ENCODE measurements at places on chromosomes 7 and 10. TPM values are rescaled to one million over a fixed set of nuclear protein-coding genes. Genes with fewer than 3 reads are reported as not detected.

DNA sequence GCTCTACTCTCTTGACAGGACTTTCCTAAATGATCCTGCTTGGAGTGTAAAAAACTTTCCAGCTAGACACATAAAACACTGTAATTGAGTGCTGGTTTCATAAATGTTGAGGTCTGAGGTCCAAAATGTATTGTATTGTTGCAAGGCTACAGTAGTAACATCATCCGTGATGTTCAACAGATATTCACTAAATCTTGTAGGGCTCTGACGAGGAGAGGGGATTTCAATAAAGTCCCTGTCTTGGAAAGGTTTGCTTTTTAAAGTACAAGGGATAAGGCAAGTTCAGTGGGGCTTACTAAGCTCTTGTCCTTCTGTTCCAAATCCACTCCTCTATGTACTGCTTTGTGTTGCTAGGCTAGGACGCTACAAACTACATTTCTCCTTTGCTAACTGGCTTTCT, 48.9 kb downstream of the FHIP2A start:
- no peak overlapping the region for H3K4me3 ChIP-seq
- H3K27me3 ChIP-seq: no peaks in the 10 kb centered on the region
- H3K27ac ChIP-seq: no peak overlapping the region
- H3K4me1 ChIP-seq: no peaks in the 10 kb centered on the region
- H3K36me3 ChIP-seq: no peaks in the 10 kb centered on the region

- DNase-seq: no peak
- no peaks in the 10 kb centered on the region for H3K36me3 ChIP-seq
- H3K4me3 ChIP-seq: no peak overlapping the region
- no peaks in the 10 kb centered on the region for H3K4me1 ChIP-seq
- H3K27me3 ChIP-seq: no peaks in the 10 kb centered on the region
- no peak overlapping the region for H3K27ac ChIP-seq
These were observed 578.7 kb upstream of the NRP1 start for GRCh38 chr10:33913194-33913593.

DNA sequence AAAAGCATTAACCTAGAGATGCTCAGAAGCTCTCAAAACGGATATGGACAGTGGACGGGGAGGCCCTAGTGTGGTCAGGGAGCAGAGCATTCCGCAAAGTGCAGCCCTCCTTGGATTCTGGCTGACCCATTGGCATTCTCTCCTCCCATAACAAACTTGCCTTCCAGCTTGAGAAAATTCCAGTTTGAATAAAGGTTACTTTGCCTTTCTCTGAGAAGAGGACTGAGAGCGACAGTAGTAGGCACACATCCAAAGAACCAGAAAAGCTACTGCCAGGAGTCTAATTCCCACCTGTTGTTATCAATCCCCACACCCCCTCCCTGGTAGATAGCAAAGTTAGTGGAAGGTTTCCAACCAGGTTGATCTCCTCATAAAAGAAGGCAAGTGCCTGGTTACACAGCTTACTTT, 84.7 kb upstream of the TRIL start:
- H3K36me3 ChIP-seq: no peaks in the 10 kb centered on the region
- no peak overlapping the region for H3K4me3 ChIP-seq
- no peaks in the 10 kb centered on the region for H3K27me3 ChIP-seq
- DNase-seq: no peak

DNA sequence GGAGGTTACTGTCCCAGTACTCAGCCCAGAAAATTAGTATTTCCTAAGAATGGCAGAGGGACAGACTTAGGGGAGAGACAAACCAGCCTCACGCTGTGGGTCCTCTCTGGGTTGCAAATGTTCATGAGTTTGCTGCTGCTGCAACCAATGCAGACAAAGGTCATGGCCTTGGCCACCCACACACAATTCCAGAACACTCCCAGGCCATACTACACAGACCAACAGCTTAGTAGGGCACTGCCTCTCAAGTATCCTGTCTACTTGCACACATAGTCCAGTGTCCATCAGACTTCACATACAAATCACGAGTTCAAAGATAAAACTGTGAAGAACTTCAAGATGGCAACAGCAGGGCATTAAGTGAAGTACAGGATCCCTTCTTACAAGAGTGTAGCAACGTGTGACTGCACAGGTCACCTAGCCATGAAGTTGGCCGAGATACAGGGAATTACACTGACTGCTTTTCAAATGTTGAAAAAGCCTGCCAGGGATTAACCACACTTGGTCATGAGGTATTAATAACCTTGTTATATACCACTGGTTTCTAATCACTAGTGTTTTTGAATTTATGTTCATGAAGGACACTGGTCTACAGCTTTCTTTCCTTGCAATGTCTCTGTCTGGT, 40.0 kb downstream of the ZNF33B start:
- H3K27me3 ChIP-seq: no peaks in the 10 kb centered on the region
- peaks cover 89% of the 10 kb centered on the region for H3K36me3 ChIP-seq
- no peaks in the 10 kb centered on the region for H3K4me1 ChIP-seq
- no peak overlapping the region for H3K27ac ChIP-seq
- DNase-seq: no peak
- H3K4me3 ChIP-seq: no peak overlapping the region

DNA sequence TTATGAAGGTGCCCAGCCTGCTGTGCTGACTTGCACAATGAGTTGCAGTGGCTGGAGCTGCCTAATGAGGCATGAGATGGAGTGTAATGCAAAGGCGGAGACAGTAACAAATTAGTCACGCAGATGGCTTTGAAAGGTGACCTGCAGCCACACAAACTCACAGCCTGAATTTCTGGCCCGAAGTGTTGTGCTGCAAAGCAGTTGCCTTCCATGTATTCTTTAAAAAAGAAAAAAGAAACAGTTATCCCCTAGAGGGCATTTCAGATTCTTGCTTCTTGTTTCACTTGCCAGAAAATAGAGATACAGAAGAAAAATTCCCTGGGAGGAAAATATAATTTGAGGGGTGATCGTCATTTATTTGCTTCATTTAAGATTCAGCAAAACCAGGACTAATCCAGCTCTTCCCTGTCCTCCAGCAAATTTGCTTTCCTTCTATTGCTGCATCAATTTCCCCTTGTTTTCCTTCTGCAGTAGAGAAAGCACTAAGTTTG, 239.9 kb downstream of the ADRA2A start:
- no peak for DNase-seq
- H3K36me3 ChIP-seq: no peaks in the 10 kb centered on the region

- no peaks in the 10 kb centered on the region for H3K4me1 ChIP-seq
- no peak overlapping the region for H3K27ac ChIP-seq
- no peak overlapping the region for H3K4me3 ChIP-seq
These were observed 50.7 kb downstream of the AKR1D1 start for GRCh38 chr7:138126928-138127327.

GRCh38 chr10:108911814-108912541, 1011.3 kb downstream of the XPNPEP1 start:
- H3K4me3 ChIP-seq: peak overlapping the region; percentile 55
- H3K36me3 ChIP-seq: no peaks in the 10 kb centered on the region
- no peaks in the 10 kb centered on the region for H3K4me1 ChIP-seq

DNA sequence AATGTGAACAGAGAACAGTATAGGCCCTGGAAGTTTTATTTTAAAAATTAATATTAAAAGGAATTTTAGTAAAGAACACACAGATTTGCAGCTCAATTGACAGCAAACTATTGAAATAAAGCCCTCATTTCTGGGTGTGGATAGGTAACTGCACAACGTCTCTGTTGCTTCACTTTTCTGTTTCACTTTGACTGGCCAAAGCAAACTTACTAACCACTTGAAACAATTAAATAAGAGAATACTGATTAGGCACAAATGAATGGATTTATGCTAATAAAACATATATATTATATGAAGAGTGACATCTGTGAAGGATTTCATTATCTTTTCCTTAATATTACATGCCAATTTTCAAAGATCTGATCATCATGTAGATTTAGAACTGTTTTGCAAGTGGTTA, 11.9 kb downstream of the ZNF804B start:
- H3K36me3 ChIP-seq: no peaks in the 10 kb centered on the region
- no peaks in the 10 kb centered on the region for H3K27me3 ChIP-seq
- H3K27ac ChIP-seq: no peak overlapping the region
- H3K4me3 ChIP-seq: no peak overlapping the region
- DNase-seq: no peak

DNA sequence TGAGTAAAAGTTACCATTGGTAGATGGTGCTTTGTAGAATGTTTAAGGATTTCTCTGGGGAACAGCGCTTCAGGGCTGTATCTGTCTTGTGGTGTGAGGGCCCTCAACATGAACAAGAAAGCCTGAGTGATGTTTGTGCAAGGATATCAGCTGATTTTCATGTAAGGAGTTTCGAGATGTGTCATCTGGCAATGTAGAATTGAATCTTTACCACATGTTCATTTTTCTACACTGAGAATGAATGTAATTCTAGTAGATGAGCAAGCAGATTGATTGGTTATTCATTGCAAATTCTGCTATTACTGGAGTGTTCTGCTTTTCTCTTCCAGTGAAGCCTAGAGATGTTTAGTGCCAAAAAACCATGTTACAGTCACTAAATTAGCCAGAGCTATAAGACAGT, 87.7 kb downstream of the ST7 start:
- H3K27me3 ChIP-seq: no peaks in the 10 kb centered on the region
- no peak overlapping the region for H3K4me3 ChIP-seq
- no peaks in the 10 kb centered on the region for H3K36me3 ChIP-seq
- DNase-seq: no peak

GRCh38 chr10:11170993-11171851, 153.6 kb downstream of the CELF2 start:
- DNase-seq: no peak
- H3K4me1 ChIP-seq: peaks cover 1% of the 10 kb centered on the region
- H3K27ac ChIP-seq: peak overlapping the region; percentile 83
- no peak overlapping the region for H3K4me3 ChIP-seq
- H3K27me3 ChIP-seq: no peaks in the 10 kb centered on the region
- no peaks in the 10 kb centered on the region for H3K36me3 ChIP-seq

DNA sequence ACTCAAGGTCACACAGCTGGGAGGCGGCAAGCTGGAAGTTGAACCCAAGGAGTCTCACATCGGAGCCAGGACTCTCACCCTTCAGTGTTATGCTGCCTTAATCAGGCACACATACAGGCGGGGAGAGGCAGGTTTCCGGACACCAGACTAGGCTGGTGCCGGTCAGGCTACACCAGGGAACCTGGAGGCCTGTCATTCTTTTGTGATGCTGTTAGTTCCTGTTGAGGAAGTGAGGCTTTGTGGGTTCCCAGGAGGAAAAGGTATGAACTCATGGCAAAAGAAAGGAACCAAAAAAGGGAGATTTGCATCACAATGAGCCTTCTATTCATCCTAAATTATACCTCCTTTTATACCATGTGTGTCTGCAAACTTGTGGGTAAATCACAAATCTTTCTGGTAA, 103.8 kb downstream of the TCF7L2 start:
- no peak overlapping the region for H3K4me3 ChIP-seq
- peak overlapping the region; percentile 2 for H3K27ac ChIP-seq
- no peaks in the 10 kb centered on the region for H3K27me3 ChIP-seq
- DNase-seq: no peak
- peaks cover 13% of the 10 kb centered on the region for H3K36me3 ChIP-seq

GRCh38 chr7:80908360-80908797, 10.5 kb downstream of the SEMA3C start:
- no peaks in the 10 kb centered on the region for H3K4me1 ChIP-seq
- no peaks in the 10 kb centered on the region for H3K27me3 ChIP-seq
- H3K36me3 ChIP-seq: no peaks in the 10 kb centered on the region
- DNase-seq: no peak

CPA2 gene
- total RNA-seq: not detected

TMEM139 gene
- total RNA-seq: 0.15 TPM

EPHB6 gene
- total RNA-seq: 19.0 TPM

ITIH5 gene
- total RNA-seq: 3.2 TPM

CAV2 gene
- total RNA-seq: 80.1 TPM

Data from esophagus squamous epithelium (tissue), 5 donors.